ENCODE measurements at places on chromosomes 2 and 18. TPM values are rescaled to one million over a fixed set of nuclear protein-coding genes. Genes with fewer than 3 reads are reported as not detected.

The FAM124B gene
- total RNA-seq, result 7.8 TPM

The C1QL2 gene
- total RNA-seq, result 1.6 TPM

The CDK15 gene
- total RNA-seq, result not detected

The DNAH7 gene
- 16.5 TPM for total RNA-seq

The GKN2 gene
- total RNA-seq, result not detected

The EFR3B gene
- total RNA-seq, result 47.1 TPM

The SNTG2 gene
- 4.1 TPM for total RNA-seq

The SSB gene
- 88.1 TPM for total RNA-seq

The ZNF804A gene
- total RNA-seq, result 15.6 TPM

The FEV gene
- total RNA-seq, result not detected

The CABYR gene
- 34.6 TPM for total RNA-seq

The CNTNAP5 gene
- total RNA-seq, result 41.0 TPM

The LIPG gene
- total RNA-seq, result 18.2 TPM

The GAD1 gene
- 58.2 TPM for total RNA-seq

The REG3G gene
- total RNA-seq, result not detected

The PTGR3 gene
- total RNA-seq, result 11.7 TPM

The CYP26B1 gene
- 3.1 TPM for total RNA-seq

The L3MBTL4 gene
- total RNA-seq, result 20.4 TPM

The C2orf80 gene
- 28.7 TPM for total RNA-seq

The KRTCAP3 gene
- total RNA-seq, result not detected

The CNDP1 gene
- 0.16 TPM for total RNA-seq

The CNGA3 gene
- 4.4 TPM for total RNA-seq

The ACMSD gene
- not detected for total RNA-seq

The SKOR2 gene
- not detected for total RNA-seq

The HOXD1 gene
- total RNA-seq, result not detected

The CD207 gene
- not detected for total RNA-seq

The ZNF396 gene
- 5.0 TPM for total RNA-seq

The FAP gene
- 2.2 TPM for total RNA-seq

The LDLRAD4 gene
- total RNA-seq, result 129 TPM

The CD8B2 gene
- not detected for total RNA-seq

The EEF1B2 gene
- total RNA-seq, result 522 TPM

The TDRD15 gene
- total RNA-seq, result 3.0 TPM

The FBXO15 gene
- 3.1 TPM for total RNA-seq

The LRATD1 gene
- total RNA-seq, result 35.7 TPM

The PASK gene
- 11.9 TPM for total RNA-seq

The SERPINB13 gene
- total RNA-seq, result not detected

The LHCGR gene
- 0.16 TPM for total RNA-seq

The TTC27 gene
- total RNA-seq, result 29.0 TPM

The CHST9 gene
- 3.1 TPM for total RNA-seq

The EGR4 gene
- not detected for total RNA-seq

The RAB6C gene
- total RNA-seq, result 0.78 TPM

The INPP5D gene
- 2.5 TPM for total RNA-seq

The GFPT1 gene
- 79.4 TPM for total RNA-seq

The SCN9A gene
- 121 TPM for total RNA-seq

The CPS1 gene
- total RNA-seq, result 6.6 TPM

The RELCH gene
- total RNA-seq, result 102 TPM

The DPYSL5 gene
- total RNA-seq, result 128 TPM

The LMAN1 gene
- 52.6 TPM for total RNA-seq

The ATG9A gene
- 24.5 TPM for total RNA-seq

The CAB39 gene
- 149 TPM for total RNA-seq

The COLEC12 gene
- 15.4 TPM for total RNA-seq

The EVX2 gene
- total RNA-seq, result not detected

The LPIN2 gene
- 39.9 TPM for total RNA-seq

The CAVIN2 gene
- 6.6 TPM for total RNA-seq

The MMADHC gene
- 137 TPM for total RNA-seq

The EMILIN1 gene
- total RNA-seq, result 4.5 TPM

The DOK6 gene
- 91.4 TPM for total RNA-seq

The MTA3 gene
- 37.0 TPM for total RNA-seq

The MC4R gene
- 1.4 TPM for total RNA-seq

All from occipital lobe (tissue), 3 donors.